ENCODE measurements at places on chromosomes 11 and 22.

- no peak for DNase-seq
Observed at GRCh38 chr22:43901976-43902643, 10.3 kb upstream of the PNPLA5 start.

- peak; percentile 65 for DNase-seq
Observed at GRCh38 chr11:72642884-72643522, 31.2 kb downstream of the PDE2A start.

GRCh38 chr22:31692186-31692886 lies 30.3 kb upstream of the PISD start:
- DNase-seq = no peak

- peak; percentile 31 for DNase-seq
Observed at GRCh38 chr11:108788565-108789199, 123.8 kb downstream of the DDX10 start.

DNA sequence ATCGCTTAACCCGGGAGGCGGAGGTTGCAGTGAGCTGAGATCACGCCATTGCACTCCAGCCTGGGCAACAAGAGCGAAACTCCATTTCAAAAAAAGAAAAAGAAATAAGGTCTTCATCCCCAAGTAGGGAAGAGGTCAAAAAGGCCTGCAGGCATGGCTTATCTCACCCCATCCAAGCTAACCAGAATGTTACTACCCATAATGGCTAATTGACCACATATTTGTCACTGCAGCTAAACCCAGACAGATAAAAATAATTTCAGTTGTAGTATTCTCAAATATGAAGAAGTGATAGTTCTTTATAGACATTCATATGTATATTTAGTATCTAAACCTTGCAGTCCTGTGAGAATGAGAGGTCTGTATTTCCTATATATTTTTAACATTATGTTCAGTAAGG lies 17.8 kb downstream of the PIWIL4 start:
- DNase-seq = no peak

DNA sequence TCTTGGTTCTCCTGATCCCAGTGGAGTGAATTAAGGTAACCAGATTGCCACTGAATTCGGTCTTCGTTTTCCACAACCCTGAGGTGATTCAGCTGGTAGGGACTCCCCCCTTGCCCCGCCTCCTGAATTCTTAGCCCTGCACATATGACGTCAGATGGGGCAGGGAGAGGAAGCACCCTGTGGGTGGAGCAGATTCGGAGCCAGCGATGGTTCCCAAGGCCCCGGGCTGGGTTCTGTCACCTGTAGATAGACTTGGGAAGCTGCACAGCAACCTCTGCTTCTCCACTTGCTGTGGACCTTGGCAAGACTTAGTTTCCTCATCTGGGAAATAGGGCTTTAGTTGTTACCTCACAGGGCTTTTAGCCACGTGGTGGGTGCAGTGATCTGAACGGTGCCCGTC lies 67.8 kb downstream of the CTTN start:
- DNase-seq = no peak

GRCh38 chr11:7892059-7892699 lies 38.9 kb downstream of the OR10A6 start:
- no peak for DNase-seq

- no peak for DNase-seq
Observed at GRCh38 chr11:18567081-18567480, 21.5 kb downstream of the UEVLD start.

- no peak for DNase-seq
Observed at GRCh38 chr22:43550024-43550620, 138.3 kb downstream of the MPPED1 start.

DNA sequence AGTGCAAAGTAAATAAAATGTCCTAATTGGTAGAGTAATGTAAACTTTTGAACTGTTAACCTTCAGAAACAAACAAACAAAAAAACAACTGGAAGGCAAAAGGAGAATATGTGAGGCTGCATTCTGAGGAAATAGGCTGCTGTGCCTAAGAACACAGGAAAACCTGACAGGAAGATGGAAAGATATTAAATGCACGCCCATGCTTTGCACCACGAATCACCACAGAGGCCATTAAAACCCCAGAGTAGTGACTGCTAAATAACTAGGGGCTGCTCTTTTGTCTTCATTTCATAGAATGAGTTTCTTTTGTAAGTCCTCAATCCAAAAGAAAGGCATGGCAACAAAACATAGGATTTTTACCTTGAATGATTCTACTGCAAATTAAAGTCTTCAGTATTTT lies 436.0 kb downstream of the RAB38 start:
- no peak for DNase-seq

DNA sequence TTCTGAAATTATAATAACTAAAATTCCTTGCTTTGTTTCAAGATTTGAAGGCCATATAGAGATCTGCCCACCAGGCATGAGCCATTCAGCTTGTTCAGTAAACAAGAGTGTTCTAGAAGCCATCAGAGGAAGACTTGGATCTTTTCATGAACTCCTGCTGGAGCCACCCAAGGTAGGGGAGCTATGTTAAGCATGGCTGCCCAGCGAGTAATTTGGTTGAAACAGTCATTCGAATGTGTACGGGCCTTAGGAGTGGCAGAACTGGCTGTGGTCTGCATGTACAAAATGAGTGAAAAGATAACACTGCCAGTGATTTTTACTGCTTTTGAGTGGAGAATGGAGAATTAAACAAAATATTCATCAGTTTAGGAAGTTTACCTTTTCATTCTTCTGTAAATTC lies 103.7 kb downstream of the PPP6R3 start:
- DNase-seq = no peak

DNA sequence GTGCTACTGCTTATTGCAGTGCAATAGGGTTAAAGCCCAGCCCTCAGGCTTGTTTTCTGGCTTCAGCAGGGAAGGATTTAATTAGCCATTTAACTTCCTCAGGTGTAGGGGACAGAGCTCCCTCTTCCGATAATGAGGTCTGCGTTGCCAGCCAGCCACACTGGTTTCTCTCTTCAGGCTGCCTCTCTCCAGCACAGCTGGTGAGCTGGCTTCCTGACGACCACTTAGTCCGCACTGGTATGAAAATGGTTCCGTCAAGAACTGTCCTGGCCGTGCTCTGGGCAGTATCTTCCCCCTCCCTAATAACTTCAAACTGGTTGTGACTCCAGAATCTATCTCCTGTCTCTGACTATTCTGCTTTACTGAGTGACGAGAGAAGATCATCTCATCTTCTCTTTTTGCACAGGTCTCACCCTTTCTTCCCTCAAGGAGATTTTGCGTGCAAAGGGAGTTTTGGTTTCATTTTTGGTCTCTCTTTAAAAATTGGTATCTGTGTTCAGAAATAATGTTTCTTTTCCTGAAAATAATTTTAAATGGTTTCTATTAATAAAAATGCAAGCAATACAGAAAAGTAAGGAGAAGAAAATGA lies 49.2 kb downstream of the CNTN5 start:
- DNase-seq = no peak

DNA sequence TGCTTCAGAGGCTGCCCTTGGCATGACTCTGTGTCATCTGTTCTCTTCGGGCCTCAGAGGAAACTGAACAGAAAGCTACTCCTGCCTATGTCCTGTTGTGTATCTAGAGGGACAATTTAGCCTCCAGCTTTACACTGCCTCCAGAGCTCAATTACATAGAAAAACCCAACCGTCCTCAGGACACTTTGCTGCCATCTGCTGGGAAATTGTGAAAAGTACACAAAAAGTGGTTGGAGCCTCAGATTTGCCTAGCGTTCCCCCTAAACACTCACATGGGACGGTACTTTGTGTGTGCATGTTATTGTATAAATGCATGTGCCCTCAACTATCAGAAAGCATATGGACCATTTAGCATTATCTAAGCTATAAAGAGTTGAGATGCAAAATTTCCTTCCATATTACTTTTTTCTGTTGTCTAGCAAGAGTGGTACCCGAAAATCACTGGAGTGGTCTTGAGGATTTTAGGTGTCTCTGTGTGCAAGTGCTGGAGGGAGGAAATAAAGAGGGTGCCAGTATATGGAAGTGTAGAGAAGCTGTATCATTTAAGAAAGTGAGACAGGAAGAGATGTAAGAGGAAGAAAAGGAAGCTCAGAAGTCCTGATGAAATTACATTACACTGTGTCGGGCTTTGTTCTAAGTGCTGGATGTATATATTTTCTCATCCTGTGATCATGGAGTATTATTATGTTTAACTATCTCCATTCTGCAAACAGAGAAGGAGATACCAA lies 8.7 kb upstream of the MS4A4E start:
- DNase-seq = peak; percentile 3

DNA sequence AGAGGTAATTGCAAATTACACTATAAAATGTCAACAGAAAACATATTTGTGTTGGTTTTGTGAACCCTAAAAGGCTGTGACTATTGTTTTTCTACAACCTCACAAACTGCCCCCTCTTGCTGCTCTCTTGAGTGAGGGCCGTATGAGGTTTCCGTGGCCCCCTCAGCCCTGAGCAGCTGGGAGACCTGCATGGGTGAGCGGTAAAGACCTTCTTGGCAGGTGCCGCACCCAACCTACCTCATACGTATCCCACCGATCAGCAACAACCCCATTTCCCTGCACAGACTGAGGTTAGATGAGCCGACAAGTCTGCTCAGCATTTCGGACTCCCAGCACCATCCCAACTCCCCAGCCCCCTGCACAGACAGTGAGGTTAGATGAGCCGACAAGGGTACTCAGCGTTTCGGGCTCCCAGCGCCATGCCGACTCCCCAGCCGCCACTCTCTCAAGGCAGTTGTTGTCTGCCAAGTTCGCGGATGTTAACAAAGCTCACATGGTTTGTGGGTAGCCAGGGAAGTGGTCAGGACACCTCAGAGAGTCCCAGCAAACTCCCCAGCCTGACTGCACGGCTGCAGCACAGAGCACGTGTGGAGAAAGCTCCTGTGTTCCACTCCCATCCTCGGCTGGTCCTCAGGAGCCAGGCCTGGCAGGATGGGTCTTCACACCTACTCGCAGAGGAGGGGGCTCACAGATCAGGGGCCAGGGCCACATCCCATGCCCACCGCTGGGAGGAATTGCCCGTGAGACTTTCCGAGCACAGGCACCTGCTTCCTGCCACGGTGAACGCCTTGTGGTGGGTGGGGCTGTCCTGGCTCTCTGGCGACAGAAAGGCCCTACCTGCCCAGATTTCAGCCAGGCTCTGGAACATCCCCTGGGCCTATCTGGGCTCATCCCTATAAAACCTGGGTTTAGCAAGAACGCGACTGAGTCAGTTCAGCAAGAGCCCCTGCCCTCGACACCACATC lies 502.9 kb downstream of the BRD1 start:
- DNase-seq = no peak

GRCh38 chr11:126357055-126357962 lies 1.8 kb downstream of the ST3GAL4 start:
- no peak for DNase-seq

DNA sequence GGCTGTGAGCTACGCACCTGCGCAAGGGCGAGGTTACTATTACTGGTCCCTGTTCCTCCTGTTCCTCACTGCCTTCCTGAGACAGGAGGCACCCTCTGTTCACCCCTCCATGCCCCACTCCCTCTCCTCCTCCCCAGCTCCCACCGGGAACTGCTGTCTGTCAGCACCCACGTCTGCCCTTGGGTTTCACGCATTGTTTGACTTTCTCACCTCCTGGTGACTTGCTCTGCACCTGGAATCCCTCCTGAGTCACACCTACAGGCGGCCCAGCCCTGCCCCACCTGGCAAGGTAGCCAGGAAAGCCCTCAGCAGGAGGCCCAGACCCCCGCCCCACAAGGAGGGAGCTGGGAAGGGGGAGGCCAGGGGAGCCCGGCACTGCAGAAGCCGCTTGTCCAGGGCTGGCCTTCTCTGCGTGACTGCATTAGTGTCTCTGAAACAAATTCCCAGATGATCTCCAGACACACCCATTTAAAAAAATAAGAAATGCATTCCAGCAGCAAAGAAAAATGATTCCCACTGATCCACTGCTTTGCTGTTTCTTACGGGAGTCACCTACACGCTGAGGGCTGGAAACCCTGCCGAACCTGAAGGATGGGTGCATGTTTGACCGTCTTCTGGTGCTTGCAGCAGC lies 86.4 kb downstream of the CELSR1 start:
- DNase-seq = no peak

- no peak for DNase-seq
Observed at GRCh38 chr22:49150801-49151221, 676.9 kb downstream of the BRD1 start.

- DNase-seq = no peak
Observed at GRCh38 chr22:47091246-47091651, 328.8 kb downstream of the TBC1D22A start.

- DNase-seq = no peak
Observed at GRCh38 chr11:115069599-115069998, 391.3 kb downstream of the NXPE2 start.

GRCh38 chr11:123797114-123797513 lies 9.0 kb downstream of the OR6M1 start:
- DNase-seq = no peak

DNA sequence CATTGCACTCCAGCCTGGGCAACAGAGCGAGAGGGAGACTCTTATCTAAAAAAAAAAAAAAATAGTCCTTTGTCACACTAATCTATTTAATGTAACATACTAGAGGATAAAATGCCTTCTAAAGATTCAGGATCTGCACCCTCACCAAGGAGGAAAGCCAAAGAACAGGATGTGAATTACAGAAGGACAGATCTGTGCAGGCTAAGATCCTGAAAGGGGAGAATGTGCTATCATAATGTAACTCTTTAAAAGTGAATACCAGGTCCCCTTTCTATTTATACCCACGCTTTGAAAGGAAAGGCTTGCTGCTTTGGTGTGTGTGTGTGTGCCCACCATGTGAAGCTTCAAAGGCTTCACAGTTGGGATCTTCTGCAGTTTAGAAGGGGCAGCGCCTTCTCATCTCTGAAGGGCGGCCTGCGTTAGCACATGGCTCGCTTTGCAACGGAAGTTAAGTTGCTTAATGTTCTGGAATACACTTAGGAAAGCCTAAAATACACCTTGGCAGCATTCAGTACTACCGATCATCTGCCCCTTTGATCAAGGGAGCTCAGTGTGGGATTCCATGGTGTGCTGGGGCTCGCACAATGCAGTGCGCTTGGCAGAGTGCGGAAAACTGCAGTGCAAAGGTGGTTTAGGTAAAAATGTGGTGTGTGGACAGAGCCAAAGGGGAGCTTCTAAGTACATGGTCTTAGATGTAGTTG lies 6.8 kb downstream of the CECR2 start:
- no peak for DNase-seq

- DNase-seq = no peak
Observed at GRCh38 chr22:27482402-27482801, 319.2 kb downstream of the MN1 start.

- DNase-seq = no peak
Observed at GRCh38 chr22:23803001-23803819, 16.4 kb downstream of the SMARCB1 start.

GRCh38 chr22:21681566-21682370 lies 16.0 kb downstream of the PPIL2 start:
- DNase-seq = no peak
